ENCODE measurements at places on chromosomes 16 and 17.
A peak's percentile ranks its signal among the peaks of the same experiment; 100 is the strongest.

GRCh38 chr16:28181515-28181914, 30.2 kb downstream of the XPO6 start:
- DNase-seq, result no peak

GRCh38 chr17:4480929-4481898, 17.5 kb upstream of the SPNS2 start:
- DNase-seq, result peak; percentile 19

DNA sequence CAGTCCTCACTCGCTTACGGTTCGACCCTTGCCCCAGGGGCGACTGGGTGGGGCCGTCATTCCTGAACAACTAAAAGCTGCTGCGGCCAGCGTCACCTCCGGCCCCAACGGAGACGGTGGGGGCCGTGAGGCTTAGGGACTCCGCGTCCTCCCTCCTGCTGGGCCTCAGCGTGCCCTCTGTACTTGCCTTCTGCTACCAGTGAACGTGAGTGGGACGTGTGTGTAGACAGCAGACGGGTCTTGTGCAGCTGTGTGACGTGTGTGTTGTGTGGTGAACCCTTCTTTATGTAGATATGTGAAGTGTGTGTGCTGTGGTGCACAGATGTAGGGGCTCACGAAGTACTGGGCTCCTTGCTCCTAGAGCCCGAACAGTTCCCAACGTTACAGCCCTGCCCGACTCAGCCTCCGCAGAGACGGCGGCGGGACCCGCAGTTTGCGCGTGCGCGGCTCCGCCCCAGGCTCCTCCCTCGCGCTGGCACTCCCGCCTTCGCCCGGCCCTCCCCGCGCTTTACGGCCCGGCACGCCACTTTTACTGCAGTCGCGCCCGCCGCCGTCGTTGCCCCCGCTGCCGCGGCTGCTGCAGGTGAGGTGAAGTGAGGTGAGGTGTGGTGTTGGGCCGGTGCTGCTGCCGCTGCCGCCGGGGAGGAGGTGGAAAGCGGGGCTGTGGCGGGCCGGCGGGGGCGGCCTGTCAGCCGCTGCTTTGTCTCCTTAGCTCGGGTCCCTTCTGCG, at the start of gene PHAF1:
Gene PHAF1, plus strand, starts transcription at position 535 of the 729 bp plus-strand sequence. CDS start 235 bp downstream, outside the sequence.
- peak; percentile 91 for DNase-seq

GRCh38 chr17:27832831-27833230, 32.5 kb upstream of the NOS2 start:
- DNase-seq, result no peak

DNA sequence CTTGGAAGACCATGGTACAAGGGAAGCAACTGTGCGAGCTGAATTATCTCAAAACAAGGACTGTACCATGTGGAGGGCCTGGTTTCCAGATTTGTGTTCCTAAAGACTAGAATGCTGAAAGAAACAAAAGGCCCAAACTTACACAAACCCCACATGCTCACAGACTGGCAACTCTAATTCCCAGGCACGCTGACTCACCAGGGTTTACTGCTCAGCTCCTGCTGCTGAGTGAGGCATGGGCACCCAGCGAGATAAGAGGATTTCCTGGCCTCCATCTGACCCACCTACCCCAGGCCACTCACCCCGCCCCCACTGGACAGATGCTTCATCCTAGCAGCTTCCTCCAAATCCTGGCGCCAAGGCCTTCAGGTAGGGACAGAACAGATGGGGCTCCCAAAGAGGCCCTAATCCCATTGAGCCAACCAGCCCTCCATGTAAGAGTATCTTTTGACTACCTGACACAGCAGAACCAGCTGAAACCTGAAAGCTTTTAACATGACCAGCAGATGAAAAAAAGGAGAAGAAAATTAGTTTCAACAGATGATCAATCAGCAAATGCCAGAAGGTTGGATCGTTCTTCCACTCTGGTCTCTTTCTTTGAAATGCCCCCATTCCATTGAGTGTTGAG, 33.9 kb downstream of the DCUN1D3 start:
- no peak for DNase-seq

- no peak for DNase-seq
Measured at GRCh38 chr16:88624977-88625576, 13.3 kb upstream of the IL17C start.

DNA sequence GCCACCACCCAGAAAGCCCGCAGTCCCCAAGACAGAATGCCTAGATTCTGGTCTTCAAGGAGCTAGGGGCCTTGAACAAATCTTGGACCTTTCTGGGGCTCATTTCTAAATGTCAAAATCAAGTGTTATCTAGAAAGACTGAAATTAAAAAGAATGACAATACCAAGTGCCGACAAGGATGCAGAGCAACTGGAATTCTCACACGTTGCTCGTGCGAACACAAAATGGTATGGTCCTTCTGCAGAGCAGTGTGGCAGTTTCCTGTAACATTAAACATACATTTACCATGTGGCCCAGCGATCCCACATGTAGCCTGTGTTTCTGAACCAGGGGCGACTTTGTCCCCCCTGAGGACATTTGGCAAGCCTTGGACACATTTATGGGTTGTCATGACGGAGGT, 137.9 kb downstream of the GAS7 start:
- DNase-seq, result no peak

- no peak for DNase-seq
Measured at GRCh38 chr17:78318843-78319242, 41.0 kb downstream of the SOCS3 start.

GRCh38 chr16:75578725-75579124, 12.5 kb downstream of the GABARAPL2 start:
- no peak for DNase-seq

DNA sequence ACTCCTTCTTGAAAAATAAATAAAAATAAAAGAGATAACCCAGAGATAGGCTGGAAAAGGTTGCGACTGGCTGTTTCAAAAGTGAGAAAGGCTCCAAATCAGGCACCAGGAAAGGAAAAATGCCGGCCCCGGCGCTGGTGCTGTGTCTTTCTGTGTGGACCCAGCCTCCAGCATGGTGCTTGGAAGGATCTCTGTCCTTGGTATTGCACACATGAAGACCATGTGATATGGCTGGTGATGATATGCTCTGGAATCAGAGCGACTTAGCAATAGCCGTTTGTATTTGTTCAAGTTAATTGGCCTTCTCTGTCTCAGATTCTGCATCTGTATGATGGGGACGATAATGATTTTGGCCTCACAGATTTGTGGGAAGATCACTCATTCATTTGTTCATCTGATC, 3.4 kb downstream of the WSCD1 start:
- DNase-seq, result no peak

DNA sequence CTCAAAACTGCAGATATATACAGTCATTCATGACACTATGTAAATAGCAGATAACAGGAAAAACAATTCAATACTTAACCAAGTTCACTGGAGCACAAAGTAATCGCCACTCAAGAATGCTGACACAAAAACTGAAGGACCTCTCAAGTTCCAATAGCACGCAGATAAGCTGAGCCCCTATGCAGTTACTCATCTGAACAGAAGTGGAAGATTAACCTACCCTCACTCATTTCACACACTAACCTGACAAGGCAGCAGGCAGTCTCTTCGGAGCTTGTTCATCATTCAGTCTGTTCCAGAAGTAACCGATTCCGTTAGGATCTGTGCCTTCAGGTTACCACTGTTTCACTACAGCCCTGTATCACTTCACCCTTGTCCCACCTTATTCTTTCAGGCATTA, 6.0 kb downstream of the HELZ start:
- DNase-seq, result no peak

GRCh38 chr16:65289022-65289421, 167.2 kb upstream of the CDH11 start:
- no peak for DNase-seq

DNA sequence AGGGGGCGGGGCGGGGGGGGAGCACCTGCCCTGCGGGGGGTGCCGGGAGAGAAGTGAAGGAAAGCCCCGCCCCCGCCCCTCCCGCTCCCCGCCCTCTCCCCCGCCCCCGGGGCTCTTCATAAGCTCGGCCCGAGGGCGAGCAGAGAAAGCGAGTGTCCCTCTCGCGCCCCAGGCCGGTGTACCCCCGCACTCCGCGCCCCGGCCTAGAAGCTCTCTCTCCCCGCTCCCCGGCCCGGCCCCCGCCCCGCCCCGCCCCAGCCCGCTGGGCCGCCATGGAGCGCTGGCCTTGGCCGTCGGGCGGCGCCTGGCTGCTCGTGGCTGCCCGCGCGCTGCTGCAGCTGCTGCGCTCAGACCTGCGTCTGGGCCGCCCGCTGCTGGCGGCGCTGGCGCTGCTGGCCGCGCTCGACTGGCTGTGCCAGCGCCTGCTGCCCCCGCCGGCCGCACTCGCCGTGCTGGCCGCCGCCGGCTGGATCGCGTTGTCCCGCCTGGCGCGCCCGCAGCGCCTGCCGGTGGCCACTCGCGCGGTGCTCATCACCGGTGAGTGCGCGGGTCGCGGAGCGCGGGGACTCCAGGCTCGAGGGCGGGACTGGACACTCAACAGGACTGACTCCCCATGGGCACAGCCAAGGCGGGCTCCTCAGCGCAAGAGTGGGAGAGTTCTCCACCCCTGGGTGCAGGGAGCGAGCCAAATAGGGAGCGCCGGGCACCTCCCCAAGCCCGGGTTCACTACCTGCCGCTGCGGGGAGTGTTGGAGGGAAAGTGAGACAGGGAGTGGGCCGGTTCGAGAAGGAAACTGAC, at the start of gene HSD11B2:
Gene HSD11B2, plus strand, starts transcription at position 145 of the 798 bp plus-strand sequence. Its CDS starts 128 bp downstream, at position 273.
- no peak for DNase-seq

GRCh38 chr17:81522491-81523401, 5.4 kb upstream of the FSCN2 start:
- DNase-seq, result no peak

DNA sequence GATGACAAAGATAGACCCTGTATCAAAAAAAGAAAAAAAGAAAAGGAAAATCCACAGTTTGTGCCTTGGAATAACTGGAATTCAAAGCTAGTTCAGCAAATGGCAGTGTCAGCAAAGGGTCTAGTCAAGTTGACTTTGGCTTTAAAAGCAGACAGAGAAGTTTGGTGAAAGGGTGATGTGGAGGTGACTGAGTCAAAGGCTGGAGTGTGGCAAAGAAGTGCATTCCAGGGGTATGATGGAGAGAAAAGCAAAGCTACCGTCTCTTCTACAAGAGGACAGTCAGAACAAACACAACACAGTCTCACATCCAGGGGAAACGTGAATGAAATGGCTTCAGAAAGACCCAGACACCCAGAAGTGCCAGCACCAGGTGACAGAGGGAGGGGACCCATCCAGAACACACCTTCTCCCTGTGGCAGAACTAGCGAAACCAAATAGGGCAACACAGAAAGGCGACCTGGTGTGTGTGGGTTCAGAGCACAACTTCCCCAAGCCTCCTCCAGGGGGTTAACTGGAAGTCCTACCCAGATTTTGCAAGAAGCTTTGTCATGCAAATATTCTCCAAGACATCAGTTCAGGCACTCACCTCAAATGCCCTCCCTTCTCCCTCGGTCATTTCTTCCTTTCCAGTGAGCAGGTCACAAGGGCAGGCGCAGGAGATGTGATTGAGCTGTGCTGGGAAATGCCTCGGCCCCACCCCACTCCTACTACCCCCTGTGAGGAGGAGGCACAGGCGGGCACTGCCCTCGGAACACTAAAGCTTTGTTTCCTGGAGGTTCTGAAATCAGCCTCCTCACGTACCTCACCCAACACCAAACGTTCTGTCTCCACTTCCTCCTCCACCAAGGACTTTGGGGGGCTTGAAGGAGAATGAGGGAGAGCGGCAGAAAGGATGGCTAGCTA, 481.9 kb downstream of the SOX9 start:
- no peak for DNase-seq

DNA sequence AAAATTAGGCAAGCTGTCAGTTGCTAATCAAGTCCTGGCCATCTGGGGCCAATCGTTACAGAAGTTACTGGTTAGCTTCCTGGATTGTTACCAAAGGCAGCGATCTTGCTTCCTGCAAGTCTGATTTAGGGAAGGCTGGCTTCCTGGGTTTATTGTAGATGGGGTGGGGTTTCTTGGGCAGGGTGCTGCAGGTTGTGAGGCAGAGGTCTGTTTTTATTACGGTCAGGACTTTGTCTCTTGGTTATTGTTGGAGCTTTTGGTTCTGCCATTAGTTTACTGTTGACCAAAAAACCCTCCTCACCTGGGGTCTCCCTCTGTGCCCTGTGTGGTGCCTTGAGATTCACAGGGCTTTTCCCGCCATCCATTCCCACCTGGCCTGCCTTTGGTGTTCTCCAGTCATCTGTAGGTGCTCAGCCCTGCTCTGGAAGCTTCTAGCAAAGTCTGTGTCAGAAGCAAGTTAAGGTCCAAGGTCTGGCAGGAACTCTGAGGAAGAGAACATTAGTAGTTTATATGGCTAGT, 36.9 kb downstream of the SLC47A1 start:
- DNase-seq, result no peak

DNA sequence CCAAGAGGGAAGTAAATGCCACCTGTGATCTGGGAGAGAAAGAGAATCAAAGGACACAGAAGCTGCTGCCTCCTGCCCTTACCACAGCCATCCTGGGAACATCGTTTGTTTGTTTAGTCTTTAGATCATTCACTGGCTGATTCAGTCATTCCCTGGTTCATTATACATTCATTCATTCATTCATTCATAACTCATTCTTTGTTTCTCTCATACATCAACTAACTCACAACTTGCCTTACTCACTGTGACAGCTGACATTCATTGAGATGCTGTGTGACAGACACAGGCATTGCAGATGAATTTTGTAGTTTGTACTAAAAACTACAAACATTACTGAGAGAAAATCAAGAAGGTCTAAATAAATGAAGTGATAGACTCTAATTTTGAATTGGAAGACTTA, 291.0 kb upstream of the TNRC6C start:
- DNase-seq, result no peak

GRCh38 chr16:80997139-80997798, 9.4 kb downstream of the CMC2 start:
- DNase-seq, result no peak

- DNase-seq, result no peak
Measured at GRCh38 chr17:32141679-32142037, 644 bp upstream of the RHOT1 start.

GRCh38 chr17:67353161-67353560, 13.2 kb downstream of the PSMD12 start:
- no peak for DNase-seq

- no peak for DNase-seq
Measured at GRCh38 chr16:72963533-72964315, 84.2 kb downstream of the ZFHX3 start.

- no peak for DNase-seq
Measured at GRCh38 chr16:68447653-68448359, 502 bp downstream of the SMPD3 start.

DNA sequence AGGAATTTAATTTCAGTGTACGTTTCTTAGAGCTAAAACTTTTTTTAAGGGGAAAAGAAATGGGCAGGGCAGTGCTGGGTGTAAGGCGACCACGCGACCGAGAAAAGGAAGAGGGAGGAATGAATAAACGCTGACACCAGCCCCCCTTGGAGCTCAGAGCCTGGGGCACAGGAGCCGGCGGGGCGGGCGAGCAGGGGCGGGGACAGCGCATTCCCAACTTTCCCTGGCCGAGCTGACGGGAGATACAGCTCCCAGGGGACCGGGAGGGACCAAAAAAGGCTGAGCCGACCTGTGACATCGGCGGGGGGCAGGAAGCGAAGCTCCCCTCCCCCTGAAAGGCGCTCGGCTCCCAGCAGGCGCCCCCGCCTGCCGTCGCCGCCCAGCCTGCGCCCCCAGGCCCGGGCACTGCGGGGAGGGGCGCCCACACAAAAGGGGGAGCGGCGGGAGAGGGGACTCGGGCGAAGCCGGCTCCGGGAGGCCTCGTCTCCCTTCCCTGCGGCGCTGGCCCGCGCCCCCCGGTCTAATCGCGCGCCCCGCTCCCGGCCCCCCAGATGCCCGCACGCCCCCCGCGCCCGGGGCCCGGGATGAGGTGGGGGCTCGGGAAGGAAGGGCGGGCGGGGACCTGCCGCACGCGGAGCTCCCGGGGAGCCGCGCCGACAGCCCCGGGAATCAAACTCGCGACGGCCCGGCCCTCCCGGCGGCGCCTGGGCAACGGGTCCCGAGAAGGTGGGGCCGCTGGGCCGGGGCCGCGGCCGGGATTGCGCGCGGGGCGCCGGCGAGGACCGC, 622 bp downstream of the CUEDC1 start:
- DNase-seq, result no peak

Measured in CD4-positive, alpha-beta T cell treated with Interferon gamma for 1 hour (primary cell).